Iris pigment epithelial cell (primary cell): ENCODE measurements at places on chromosomes 4 and X.

GRCh38 chr4:165631208-165631894, 241.7 kb upstream of the TLL1 start:
- no peak for DNase-seq

GRCh38 chr4:99585516-99585915, 10.9 kb downstream of the MTTP start:
- DNase-seq, result no peak

- DNase-seq, result no peak
Measured at GRCh38 chrX:31805781-31806180, 733.9 kb upstream of the FTHL17 start.

DNA sequence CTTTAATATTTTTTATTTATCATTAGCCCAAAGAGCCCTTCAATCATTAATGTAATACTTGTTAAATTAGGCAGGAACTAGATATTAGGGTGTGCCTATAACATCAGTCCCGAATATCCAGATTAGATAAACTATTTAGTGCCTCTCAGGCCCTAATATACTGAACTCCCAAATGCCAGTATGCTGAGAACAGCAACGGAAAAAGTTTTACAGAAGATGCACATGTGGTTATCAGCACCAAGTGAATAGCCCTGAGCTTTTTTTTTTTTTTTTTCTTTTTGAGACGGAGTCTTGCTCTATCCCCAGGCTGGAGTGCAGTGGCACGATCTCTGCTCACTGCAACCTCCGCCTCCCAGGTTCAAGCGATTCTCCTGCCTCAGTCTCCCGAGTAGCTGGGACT, 13.0 kb upstream of the ELF2 start:
- no peak for DNase-seq

GRCh38 chr4:147580396-147580795, 36.8 kb upstream of the TMEM184C start:
- peak; percentile 81 for DNase-seq

DNA sequence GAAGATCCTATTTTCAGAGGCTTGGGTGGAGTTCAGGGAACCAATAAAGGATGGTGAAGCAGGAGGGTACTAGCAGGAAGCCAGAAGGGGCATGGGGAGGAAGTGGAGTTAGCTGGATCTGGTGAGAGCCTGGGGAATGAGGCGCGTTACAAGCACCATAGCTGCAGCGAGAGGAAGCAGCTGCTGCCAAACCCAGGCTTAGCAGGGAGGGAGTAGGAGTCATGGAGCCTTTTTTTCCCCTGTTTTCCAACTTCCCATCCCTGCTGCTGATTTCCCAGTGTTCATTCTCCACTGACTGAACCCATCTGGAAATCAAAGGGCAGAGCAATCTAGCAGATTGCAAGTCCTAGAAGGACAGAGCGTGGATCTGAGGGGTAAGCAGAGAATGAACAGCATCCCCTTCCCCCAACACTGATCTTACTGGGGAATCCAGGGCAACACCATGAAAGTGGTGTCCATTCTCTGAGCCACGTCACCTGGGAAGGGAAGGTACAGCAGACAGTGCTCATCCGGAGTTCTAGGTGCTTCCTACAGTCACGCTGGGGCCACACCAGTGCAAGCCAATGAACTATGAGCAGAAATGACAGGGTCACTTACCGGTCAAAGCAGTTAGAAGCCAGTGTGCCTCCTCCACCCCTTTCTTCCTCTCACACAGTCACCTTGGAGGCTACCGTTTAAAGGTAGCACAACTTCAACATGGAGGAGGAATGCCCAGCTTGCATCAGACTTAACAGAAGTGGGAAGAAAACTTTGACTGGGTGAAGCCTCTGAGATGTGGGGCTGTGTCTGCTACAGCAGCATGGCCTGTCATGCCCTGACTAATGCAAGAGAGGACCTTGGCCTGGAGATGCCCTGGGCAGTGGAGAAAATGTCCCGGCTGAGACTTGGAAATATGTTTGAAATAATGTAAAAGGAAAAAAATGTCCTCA, 36.7 kb downstream of the SMIM20 start:
- no peak for DNase-seq

DNA sequence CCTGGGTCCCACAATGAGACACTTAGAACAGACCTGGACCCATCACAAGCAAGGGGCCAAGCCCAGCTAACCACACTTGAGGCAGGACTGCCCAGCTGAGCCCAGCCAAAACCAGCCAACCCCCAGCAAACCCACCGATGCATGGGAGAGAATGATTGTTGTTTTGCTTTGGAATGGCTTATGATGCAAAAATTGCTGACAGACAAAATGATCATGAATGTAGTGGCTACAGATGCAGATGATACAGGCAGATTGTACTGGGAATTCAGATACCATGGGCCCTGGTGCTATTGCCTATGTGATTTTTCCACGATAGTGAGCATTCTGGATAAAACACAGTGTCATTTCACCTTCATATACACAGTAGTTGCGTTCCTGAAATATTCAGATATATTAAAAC, 9.0 kb upstream of the ZCCHC4 start:
- no peak for DNase-seq

DNA sequence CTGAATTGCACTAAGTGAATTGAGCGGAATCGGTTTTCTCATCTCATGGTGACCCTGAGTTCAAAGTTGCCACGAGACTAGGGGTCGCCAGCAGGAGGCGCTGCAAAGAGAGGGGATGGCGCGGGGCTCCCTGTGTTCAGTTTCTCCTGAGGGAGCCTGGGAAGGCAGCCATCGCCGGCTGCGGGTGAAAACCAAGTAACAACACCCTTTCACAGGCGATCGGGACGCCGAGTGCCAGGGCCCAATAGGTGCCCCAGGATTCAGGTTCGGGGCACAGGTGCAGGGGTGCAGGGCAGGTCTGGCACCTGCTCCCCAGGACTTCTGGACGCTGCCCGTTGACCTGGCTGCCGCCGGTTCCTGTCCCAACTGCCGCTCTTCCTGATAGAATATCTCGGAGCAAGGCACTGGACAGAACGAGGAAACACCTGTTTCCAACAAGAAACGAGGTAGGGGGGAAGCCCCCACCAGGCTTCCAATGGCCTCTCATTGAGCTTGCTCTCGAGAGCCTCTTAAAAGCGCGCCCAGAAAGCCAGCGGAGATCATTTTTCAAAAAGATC, 1.1 kb upstream of the FGF16 start:
- DNase-seq, result peak; percentile 15

GRCh38 chrX:121407627-121408026, 360.2 kb downstream of the GLUD2 start:
- DNase-seq, result no peak

GRCh38 chr4:133711817-133712216, 489.8 kb downstream of the PABPC4L start:
- no peak for DNase-seq

- DNase-seq, result no peak
Measured at GRCh38 chrX:136656361-136656964, 8.5 kb downstream of the CD40LG start.

DNA sequence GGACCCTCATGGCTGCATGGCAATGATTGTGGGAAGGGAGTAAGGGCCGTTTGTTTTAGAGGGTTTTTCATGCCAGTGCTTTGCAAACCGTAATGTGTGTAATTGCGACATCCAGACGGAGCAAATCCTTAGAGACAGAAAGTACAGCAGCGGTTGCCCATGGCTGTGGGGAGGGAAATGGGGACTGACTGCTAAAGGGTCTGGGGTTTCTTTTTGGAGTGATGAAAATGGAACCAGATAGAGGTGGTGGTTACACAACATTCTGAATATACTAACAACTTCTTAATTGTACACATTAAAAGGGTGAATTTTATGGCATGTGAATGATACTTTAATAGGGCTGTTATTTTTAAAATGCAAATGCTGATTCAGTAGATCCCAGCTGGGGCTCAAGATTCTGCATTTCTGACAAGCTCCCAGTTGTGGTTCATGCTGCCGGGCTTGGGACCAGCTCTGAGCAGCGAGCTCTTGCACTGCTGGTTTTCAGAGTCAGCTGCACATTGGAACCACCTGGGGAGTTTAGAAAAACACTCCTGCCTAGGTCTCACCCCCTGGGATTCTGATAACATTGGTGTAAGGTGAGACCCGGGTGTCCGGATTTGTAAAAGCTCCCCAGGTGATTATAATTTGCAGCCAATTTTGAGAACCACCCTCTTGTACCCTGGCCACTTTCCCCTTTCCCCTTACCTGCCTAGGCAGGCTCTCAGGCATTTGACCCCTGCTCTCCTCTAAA, 47.7 kb downstream of the PRPS1 start:
- peak; percentile 69 for DNase-seq

GRCh38 chrX:132631579-132632232, 142.9 kb upstream of the MBNL3 start:
- peak; percentile 48 for DNase-seq

DNA sequence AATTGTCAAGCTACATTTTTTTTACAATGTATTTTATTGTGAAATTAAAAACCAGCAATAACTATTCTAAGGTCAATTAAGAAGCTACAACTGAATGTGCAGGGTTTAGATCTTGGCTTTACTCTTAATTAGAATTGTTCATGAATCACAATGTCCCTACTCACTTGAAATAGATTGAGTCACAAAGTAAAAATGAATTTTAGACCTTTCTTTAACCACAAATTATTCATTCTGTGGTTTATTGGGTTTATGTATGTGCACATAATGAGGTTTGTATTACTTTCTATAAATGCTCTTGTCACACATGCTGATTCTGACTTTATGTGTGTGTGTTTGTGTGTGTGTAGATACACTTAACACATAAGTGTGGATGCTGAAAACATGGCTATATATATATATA, 647.0 kb upstream of the AADAT start:
- DNase-seq, result peak; percentile 1

DNA sequence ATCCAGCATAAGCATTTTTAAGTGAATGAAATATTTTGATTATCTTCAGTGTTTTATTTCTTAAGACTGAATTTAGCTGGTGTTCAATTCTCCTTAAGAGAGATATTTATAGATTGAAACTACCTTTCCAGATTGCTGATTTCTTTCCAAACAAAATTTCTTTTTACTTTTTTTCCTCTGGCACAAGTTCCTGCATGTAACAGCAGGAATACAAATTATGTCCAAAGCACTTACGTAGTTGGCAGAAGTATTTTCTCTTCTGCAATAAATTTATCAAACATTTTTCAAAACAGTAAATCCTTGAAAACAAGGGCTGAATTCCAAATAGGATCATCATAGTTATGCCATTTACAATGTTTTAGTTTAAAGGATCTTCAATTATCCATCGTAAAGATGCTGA, 412.6 kb downstream of the IQCM start:
- no peak for DNase-seq

DNA sequence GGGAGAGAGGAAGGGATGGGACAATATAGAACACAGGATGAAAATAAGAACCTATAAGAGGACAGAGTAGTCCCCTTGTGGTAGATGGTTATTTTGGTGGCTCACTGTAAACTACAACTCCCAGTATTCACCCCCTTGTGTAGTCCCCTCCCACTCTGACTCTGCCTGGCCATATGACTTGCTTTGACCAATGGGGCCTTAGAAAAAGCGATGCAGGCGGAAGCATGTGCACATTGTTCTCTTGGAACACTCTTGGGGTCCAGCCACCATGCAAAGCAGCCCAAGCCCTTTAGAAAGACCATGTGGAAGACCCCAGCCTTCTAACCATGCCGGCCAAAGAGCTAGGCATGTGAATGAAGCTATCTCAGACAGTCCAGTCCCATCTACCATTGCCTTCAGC, 415.0 kb downstream of the BCOR start:
- no peak for DNase-seq

- DNase-seq, result no peak
Measured at GRCh38 chr4:176963121-176963520, 170.4 kb upstream of the VEGFC start.

DNA sequence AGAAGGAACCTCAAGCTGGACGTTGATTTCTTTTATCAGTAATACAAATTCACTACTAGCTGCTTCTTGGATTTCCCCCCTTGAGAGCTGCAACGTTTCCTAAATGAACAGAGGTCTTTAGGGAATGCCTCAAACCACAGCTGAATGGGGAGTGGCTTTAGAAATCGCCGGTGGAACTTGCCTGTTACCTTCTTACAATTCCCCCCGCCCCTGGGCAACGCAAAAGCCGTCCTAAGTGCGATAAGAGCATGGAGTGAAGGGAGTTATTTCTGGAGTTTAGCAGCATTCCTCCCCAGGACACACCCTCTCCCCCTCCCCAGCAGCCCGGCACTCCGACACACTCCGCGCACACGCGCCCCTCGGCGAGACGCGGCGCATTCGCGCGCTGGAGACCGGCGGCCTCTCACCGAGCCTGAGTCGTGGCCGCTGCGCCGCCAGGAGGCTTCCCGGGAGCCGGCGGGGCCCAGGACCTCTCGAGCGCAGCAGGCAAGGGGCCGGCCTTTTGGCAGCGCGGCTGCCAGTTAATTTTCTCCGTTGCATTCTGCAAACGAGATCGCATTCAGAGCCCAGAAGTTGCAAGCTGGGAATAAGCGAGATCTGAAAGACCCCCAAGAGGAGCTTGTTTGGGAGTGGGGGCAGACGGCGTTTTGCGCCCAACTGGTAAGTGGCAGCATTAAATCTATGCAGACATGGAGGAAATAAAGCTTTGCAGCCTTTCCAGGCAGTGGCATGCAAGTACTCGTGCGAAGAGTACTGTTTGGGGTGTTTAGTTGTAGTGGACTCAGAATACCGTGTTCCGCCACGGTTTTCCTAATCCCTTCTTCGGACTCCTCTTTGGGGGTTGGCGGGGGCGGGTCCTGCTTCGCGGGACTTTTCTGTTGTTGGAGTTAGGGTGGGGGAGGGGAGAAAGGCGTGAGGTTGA, 134.7 kb downstream of the PALLD start:
- DNase-seq, result peak; percentile 71

- peak; percentile 31 for DNase-seq
Measured at GRCh38 chr4:185275501-185275900, 66.1 kb downstream of the SNX25 start.

- DNase-seq, result no peak
Measured at GRCh38 chr4:92328095-92328494, 24.3 kb downstream of the GRID2 start.

- peak; percentile 42 for DNase-seq
Measured at GRCh38 chr4:105155426-105155825, 8.8 kb downstream of the TET2 start.

GRCh38 chr4:52984462-52984881, 122.4 kb downstream of the RASL11B start:
- DNase-seq, result peak; percentile 8

DNA sequence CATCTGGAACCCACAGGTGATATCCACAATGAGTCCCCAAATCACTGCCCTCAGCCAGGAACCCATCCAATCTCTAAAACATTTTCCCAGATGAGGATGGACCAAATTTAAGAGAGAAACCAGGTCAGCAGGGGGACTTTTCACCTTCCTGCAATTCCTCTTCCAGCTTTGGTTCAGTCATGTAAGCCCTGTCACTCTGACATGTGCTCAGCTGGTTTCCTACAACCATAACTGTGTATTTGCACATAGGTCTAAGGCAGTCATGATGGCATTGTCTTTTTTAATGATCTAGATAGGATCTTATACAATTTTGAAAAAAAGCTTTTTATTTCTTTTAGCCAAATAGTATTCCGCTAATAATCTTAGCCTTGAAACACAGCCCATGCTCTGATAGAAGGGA, 6.5 kb downstream of the CXXC4 start:
- no peak for DNase-seq

DNA sequence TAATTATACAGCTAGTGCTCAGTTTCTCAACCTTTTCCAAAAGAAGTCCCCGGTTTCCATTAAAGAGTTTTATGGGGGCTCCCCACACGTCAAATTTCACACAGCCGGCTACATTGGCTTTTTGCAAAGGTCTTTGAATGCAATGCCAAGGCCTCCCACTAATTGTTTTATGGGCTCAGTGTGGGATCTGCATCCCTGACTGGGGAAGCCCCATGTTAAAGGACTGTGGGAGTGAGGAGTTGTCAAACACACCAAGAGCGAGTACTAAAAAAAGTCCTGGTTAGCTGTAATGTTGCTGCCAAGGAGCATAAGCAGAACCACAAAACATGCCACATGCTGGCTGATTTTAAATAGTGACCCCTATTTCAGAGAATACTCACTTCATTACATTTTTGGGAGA, 162.6 kb downstream of the BMPR1B start:
- no peak for DNase-seq
